ENCODE measurements at places on chromosomes 2 and 18. TPM values are rescaled to one million over a fixed set of nuclear protein-coding genes. Genes with fewer than 3 reads are reported as not detected.

DNA sequence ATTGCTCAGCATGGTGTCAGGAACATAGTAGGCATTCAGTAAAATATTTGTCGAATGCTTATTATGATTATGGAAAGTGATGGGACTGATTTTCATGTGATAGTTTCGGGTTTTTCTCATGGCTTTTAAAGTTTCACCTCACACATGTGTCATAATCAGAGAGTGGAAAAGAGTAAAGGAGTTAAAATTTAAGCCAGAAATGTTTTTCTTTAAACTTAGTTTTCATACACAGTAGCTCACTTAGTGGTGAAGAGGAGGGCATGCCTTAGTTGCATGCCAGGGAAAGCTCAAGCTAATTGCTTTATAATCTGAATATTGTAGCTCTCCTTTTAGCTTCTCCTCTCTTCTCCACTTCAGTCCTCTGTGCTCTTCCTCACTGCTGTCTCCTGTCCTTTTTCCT, 38.0 kb downstream of the EHBP1 start:
- peaks cover 28% of the 10 kb centered on the region for H3K4me1 ChIP-seq
- no peak for DNase-seq
- no peak overlapping the region for H3K27ac ChIP-seq
- H3K36me3 ChIP-seq: peaks cover 3% of the 10 kb centered on the region
- H3K27me3 ChIP-seq: no peaks in the 10 kb centered on the region

Gene SLC4A3
- 25.7 TPM for total RNA-seq

Gene EGR4
- 0.36 TPM for total RNA-seq

DNA sequence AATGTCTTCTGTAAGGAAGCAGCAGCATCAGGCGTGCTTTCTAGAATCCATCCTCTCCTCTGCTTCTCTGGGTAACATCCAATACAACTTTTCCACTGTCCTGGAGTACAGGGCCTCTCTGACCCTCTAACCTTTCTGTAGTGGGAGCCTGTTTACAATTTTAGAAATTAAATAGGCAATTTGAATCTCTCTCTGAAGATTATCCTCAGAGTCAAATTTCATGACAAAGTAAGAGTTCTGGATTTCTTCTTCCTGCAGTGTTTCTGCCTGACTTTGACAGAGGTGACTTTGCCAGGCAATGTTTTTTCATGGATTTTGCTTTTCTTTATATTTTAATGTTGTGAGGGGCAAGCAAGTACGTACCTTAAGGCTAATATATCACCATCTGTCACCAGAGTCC, 558.4 kb downstream of the PARD3B start:
- no peak overlapping the region for H3K27ac ChIP-seq
- H3K27me3 ChIP-seq: no peaks in the 10 kb centered on the region
- no peaks in the 10 kb centered on the region for H3K4me1 ChIP-seq
- DNase-seq: no peak

Gene ZNF804A
- total RNA-seq: 2.7 TPM

Gene ATP5MC3
- total RNA-seq: 172 TPM

- H3K4me3 ChIP-seq: no peak overlapping the region
- no peaks in the 10 kb centered on the region for H3K27me3 ChIP-seq
- peaks cover 4% of the 10 kb centered on the region for H3K36me3 ChIP-seq
- no peak overlapping the region for H3K27ac ChIP-seq
- no peak for DNase-seq
Measured at GRCh38 chr2:172374318-172375240, 52.8 kb upstream of the ITGA6 start.

Gene MOB4
- 22.5 TPM for total RNA-seq

Gene KCNG2
- not detected for total RNA-seq

Gene SALL3
- total RNA-seq: 0.36 TPM

Gene TUBB8B
- total RNA-seq: 0.31 TPM

GRCh38 chr2:227000123-227000522, 163.9 kb downstream of the COL4A4 start:
- peaks cover 22% of the 10 kb centered on the region for H3K36me3 ChIP-seq
- DNase-seq: no peak
- H3K27ac ChIP-seq: no peak overlapping the region
- no peaks in the 10 kb centered on the region for H3K27me3 ChIP-seq

GRCh38 chr2:184596819-184597411, 1.4 kb upstream of the ZNF804A start:
- H3K36me3 ChIP-seq: no peaks in the 10 kb centered on the region
- peaks cover 52% of the 10 kb centered on the region for H3K27me3 ChIP-seq
- H3K4me3 ChIP-seq: peak overlapping the region; percentile 81
- peaks cover 27% of the 10 kb centered on the region for H3K4me1 ChIP-seq

DNA sequence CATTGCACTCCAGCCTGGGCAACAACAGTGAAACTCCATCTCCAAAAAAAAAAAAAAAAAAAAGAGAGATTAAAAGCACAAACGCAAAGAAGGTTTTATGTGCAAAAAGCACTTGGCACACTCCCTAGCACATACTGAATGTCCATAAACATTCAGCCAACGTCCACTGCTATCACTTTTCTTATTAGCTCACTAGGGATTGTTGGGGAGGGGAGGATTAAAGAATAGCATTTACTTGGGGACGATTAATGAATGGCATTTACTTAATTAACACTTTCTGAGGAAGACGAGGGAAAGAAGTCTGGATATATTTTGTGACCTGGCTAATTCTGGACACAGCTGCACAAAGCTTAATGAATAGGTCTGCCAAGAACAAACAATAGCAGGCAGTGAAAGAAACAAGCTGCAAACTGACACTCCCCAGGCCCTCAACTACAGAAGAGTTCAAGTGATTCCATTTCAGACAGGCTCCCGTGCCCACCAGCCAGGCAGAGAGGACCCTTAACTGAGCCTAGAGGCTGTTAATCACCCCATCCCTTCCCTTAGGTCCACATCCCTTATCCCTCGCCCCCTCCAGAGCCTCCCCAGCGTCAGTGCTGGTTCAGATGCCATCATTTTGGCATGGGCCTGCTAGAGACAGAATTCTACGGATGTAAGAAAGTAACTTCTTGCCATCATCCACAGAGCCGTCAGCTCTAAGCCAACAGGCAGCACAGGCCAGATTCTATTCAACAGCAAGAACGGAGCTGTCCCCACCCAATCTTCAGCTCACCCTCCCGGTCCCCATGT, 7.4 kb downstream of the CYB5A start:
- no peaks in the 10 kb centered on the region for H3K36me3 ChIP-seq
- peaks cover 28% of the 10 kb centered on the region for H3K4me1 ChIP-seq
- H3K27ac ChIP-seq: peak overlapping the region; percentile 19
- no peaks in the 10 kb centered on the region for H3K27me3 ChIP-seq
- DNase-seq: no peak
- H3K4me3 ChIP-seq: no peak overlapping the region

DNA sequence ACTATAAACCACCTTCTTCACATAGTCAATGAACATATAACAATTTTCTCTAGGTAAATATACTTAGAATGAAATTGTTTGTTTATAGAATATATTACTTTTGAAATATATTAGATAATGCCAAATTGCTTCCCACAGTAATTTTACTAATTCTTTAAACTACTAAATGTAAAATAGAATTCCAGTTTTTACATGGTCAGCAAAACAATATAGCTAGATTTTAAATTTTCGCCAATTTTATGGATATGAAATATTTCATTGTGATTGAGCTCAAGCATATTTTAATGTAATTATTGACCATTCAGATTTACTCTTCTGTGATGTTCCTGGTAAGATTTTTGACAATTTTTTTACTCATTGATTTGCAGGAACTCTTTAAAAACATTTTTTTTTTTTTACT, 444.6 kb downstream of the PARD3B start:
- H3K27ac ChIP-seq: no peak overlapping the region
- H3K36me3 ChIP-seq: no peaks in the 10 kb centered on the region
- no peaks in the 10 kb centered on the region for H3K27me3 ChIP-seq
- H3K4me1 ChIP-seq: peaks cover 11% of the 10 kb centered on the region
- DNase-seq: no peak

DNA sequence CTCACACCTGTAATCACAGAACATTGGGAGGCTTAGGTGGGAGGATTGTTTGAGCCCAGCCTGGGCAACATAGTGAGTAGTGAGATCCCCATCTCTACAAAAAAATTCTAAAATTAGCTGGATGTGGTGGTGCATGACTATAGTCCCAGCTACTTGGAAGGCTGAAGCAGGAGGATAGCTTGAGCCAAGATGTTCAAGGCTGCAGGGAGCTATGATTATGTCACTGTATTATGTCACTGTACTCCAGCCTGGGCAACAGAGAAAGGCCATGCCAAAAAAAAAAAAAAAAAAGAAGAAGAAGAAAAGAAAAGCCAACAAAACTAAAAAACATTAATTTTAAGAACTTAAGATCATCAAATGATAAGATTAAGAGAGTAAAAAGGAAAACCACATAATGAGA, 17.4 kb upstream of the NCOA1 start:
- H3K36me3 ChIP-seq: no peaks in the 10 kb centered on the region
- no peaks in the 10 kb centered on the region for H3K27me3 ChIP-seq

Gene EVX2
- total RNA-seq: 0.09 TPM

Gene HOXD13
- total RNA-seq: 0.63 TPM

Gene MAP2
- total RNA-seq: 7.2 TPM

- H3K4me3 ChIP-seq: no peak overlapping the region
- no peak overlapping the region for H3K27ac ChIP-seq
- DNase-seq: no peak
- peaks cover 2% of the 10 kb centered on the region for H3K27me3 ChIP-seq
Measured at GRCh38 chr2:44102790-44103562, 65.7 kb upstream of the PPM1B start.

Gene WDFY1
- total RNA-seq: 46.2 TPM

DNA sequence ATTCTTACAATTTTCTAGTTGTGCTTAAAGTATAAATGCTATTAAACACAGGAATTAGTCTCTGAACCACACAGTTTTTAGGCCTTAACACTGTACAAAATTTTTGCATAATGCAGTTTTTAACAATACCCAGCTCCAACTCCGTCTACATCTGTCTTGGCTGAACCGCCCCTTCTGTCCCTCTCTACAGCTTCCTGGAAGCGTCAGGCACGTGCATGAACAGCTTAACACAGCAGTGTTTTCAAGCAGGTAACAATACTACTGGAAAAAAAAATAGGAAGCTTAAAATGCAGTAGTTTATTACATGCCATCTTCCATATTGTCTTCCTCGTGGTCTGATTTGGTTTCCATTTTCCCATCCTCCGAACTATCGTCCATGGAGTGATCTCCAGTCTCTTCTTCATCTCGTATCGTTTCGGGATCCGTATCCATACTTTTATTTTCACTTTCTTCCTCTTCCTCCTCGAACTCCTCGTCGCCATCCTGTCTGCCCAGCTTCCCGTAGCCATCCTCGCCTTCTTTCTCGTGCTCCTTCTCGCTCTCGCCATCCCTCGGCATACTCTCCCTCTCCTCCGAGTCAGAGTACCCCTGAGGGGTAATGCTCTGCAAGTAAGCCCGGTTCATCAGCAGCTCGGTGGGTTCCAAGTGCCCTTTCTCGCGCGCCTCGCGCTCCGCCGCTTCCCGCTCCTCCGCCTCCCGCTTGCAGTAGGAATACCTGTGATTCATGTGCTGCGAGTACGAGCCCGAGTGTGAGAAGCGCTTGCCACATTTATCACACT, 130.6 kb downstream of the ZEB2 start:
- H3K36me3 ChIP-seq: peaks cover 17% of the 10 kb centered on the region
- H3K4me1 ChIP-seq: peaks cover 11% of the 10 kb centered on the region
- H3K4me3 ChIP-seq: no peak overlapping the region

DNA sequence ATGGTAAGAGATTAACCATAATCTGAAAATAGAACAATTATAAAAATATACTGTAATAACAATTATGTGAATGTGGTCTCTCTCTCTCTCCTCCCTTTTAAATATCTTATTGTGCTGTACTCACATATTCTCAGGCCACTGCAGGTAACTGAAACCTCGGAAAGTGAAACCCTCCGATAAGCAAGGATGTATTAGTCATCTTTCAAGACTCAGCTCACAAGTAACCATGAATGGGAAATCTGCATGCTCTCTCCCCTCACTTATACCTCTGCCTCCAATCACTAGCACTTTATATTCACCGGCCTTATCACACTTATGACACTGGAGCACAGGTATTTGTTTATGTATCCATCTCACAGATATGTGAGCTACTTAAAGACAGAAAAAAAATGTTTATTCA, 139.7 kb downstream of the LRP2 start:
- no peak for DNase-seq
- no peak overlapping the region for H3K4me3 ChIP-seq
- H3K27ac ChIP-seq: no peak overlapping the region
- no peaks in the 10 kb centered on the region for H3K27me3 ChIP-seq

- H3K27ac ChIP-seq: peak overlapping the region; percentile 98
- H3K27me3 ChIP-seq: no peaks in the 10 kb centered on the region
- no peaks in the 10 kb centered on the region for H3K36me3 ChIP-seq
- peaks cover 80% of the 10 kb centered on the region for H3K4me1 ChIP-seq
- DNase-seq: peak; percentile 75
Measured at GRCh38 chr18:48781163-48781987, 169.4 kb downstream of the SMAD7 start.

Gene APLF
- 6.7 TPM for total RNA-seq

- H3K4me3 ChIP-seq: no peak overlapping the region
- H3K27me3 ChIP-seq: no peaks in the 10 kb centered on the region
- no peak for DNase-seq
- H3K27ac ChIP-seq: peak overlapping the region; percentile 51
Measured at GRCh38 chr2:160168878-160169277, 31.2 kb downstream of the ITGB6 start.

Gene AQP12B
- total RNA-seq: not detected

Gene NTSR2
- not detected for total RNA-seq

DNA sequence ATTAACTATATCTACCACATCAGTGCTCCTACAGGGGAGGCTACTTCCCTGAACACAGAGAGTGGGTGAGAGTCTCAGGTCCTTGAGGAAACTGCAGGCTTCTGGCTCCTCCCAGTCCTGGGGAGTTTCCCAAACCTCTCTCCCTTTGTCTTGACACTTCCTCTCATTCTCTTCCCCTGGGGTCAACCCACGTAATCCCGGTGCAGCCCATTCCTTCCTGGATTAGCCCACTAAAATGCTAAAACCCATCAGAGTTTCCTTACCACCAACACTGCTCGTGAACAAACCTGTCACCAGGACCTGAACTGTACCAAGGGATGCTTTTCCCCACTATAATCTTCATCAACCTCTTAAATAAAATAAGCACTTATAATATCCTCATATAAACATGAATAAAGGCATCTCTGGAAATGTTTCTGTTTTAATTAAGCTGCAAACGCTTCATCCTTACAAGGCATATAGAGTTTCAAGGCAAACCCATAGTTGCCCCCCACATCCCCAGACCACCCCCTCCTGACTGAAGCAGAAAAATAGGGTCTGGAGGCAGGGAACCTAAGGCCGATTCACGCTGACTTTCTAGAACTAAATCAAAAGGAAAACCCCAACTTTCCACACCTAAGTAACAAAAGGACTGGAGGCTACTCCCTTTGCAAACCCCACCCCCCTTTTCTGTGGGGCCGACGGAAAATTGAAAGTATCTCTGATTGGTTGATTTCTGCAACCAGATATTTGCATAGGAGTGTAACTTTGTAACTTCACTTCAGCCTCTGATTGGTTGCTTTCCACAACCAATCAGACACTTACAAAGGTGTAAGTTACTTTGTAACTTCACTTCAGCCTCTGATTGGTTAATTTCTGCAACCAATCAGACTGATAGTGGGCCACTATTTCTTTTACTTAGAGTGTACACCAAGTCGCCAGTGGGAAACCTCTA, 19.0 kb downstream of the TMSB10 start:
- no peak for DNase-seq
- no peaks in the 10 kb centered on the region for H3K36me3 ChIP-seq
- H3K4me1 ChIP-seq: peaks cover 23% of the 10 kb centered on the region
- no peak overlapping the region for H3K4me3 ChIP-seq
- peaks cover 4% of the 10 kb centered on the region for H3K27me3 ChIP-seq

Gene NCKAP5
- 2.1 TPM for total RNA-seq

- no peak overlapping the region for H3K27ac ChIP-seq
- H3K4me1 ChIP-seq: no peaks in the 10 kb centered on the region
- H3K36me3 ChIP-seq: no peaks in the 10 kb centered on the region
- H3K4me3 ChIP-seq: no peak overlapping the region
- peaks cover 75% of the 10 kb centered on the region for H3K27me3 ChIP-seq
- no peak for DNase-seq
Measured at GRCh38 chr2:181672255-181673008, 7.9 kb downstream of the NEUROD1 start.

Gene IL37
- total RNA-seq: not detected

Gene REG3A
- not detected for total RNA-seq
